T-helper 2 cell (primary cell): ENCODE measurements at places on chromosomes 4 and X.
A peak's percentile ranks its signal among the peaks of the same experiment; 100 is the strongest.

GRCh38 chrX:53071604-53072417, 10.4 kb upstream of the TSPYL2 start:
- DNase-seq = peak; percentile 36

GRCh38 chr4:173171098-173171497, 2.5 kb downstream of the GALNT7 start:
- no peak for DNase-seq

GRCh38 chrX:134544513-134545151, 84.7 kb downstream of the HPRT1 start:
- DNase-seq = no peak

- peak; percentile 28 for DNase-seq
Measured at GRCh38 chr4:38804654-38805295, at the start of gene TLR1. Gene TLR1, minus strand, starts transcription at chr4:38804791. Its CDS starts 5,960 bp downstream, at chr4:38798831.

- DNase-seq = no peak
Measured at GRCh38 chr4:41839916-41840854, 91.7 kb upstream of the PHOX2B start.
